ENCODE measurements at places on chromosomes 7 and 10.

- DNase-seq, result no peak
These were observed 73.4 kb downstream of the VSTM2A start for GRCh38 chr7:54615537-54615936.

DNA sequence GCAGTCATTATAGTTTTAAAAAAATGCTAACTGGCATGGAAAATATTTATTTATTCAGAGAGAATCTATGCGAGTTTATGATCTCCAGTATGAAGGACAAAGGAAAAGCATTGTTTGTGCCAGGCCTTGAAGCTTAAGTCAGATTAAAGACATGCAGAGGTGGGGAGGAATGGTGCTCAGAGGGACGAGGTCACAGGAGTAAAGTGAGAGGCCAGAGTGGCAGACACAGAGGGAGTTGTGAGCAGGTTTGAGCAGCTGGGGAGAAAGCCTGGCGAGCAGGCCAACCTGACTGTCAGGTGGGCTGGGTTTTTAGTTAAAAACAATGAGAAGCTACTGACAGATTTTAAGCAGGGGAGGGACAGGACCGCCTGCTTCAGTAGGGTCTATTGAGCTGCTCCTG lies 6.8 kb upstream of the CCNY start:
- no peak for DNase-seq

DNA sequence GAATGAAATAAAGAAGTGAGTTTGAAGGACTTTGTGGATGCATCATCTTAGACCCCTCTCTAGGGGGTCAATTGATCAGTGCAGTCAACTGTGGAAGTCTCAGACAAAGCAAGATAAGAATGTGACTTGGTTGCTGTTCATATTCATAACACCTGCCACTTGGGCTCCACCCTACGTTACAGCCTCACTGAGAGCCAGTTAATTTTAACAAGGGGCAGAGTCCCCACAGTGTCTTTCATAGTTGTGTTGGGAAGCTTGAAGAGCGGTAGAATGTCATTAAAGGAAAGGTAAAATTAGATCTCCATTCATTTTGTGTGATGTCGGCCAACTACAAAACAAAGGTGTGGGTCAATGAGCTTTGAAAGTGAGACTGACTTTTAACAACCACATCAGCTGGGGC lies 442.1 kb upstream of the C7orf33 start:
- no peak for DNase-seq

GRCh38 chr10:86712317-86712707 lies 44.0 kb downstream of the LDB3 start:
- peak; percentile 42 for DNase-seq

GRCh38 chr7:55005241-55005851 lies 13.5 kb upstream of the EGFR start:
- DNase-seq, result no peak

DNA sequence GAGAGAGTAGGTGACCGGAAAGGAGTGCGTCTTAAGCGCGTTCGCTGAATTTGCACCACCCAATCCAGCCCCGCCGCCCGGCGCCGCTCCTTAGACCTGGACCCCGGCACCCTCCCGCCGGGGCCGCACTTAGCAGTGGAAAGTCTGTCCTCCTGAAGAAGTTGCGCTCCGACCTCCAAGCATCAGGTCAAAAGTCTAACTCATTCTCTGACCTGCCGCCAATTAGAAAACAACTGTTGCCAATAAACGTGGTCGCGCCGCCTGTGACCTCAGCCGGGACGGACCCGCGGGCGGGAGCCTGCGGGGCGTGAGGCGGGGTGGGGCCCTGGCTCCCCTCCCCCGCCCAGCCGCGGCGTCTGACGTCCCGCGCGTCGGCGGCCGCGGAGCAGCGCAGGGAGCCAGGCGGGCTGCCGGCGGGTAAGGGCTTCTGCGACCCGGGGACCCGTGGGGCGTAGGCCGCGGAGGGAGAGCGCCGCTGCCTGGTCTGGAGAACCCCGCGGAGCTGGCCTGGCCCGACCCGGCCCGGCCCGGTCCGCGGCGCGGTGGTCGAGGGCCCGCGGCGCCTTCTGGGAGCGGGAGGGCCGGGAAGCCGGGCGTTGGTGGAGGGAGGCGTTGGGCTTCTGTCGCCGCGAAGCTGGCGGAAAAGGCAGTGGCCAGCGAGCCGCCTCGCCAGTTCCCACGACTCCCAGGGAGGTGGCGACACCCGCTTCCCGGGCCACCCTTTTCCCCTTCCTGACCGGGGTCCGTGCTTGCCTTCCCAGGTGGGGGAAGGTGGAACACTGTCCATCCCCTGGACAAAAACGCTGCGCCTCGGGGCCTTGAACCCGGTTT lies at the start of gene BCAP29:
TSS of gene BCAP29 (plus strand) at position 362 of the 831 bp plus-strand sequence. CDS start 527 bp downstream, outside the sequence.
- peak; percentile 60 for DNase-seq

DNA sequence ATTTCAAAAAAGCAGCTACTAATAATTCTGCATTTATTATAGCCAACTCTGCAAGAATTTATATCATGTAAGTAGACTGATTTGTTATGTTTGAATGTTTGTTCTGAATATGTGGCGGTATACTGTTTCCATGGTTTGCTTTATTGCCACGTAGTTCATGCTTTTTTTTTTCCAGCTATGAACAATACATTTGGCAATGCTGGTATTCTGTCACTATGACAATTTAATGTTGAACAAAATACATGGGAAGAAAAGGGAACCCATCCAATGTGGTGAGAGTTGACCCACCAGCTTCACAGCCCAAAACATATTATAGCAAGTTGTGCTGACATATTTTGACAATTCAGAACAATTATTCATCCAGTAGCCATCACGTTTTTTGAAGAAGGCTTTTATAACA lies 145.6 kb downstream of the CCDC71L start:
- DNase-seq, result no peak

DNA sequence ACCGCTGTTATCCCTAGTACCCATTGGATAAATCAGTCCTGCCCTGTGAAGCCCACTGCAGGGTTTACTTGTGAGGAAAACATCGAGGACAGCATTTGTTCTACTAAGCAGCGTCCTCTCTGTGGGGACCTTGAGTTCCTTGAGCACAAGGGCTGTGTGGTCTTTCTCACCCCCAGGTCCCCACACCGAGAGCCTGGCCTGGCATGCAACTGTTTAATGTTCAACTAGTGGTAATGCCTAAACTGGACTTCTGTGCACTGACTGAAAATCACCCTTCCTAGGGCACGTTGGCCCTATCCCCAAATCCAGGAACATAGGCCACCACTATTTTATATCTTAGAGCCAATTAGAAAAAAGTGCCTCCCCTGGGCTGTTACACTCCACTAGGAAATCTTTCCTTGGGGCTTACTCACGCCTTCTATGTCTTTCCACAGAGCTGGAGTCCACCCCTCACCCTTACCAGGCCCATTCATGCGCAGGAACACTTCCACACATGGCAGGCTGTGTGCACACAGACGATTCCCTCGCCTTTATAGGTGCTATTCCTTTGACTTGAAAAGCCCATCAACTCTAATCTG lies 1.7 kb upstream of the TMEM213 start:
- no peak for DNase-seq

DNA sequence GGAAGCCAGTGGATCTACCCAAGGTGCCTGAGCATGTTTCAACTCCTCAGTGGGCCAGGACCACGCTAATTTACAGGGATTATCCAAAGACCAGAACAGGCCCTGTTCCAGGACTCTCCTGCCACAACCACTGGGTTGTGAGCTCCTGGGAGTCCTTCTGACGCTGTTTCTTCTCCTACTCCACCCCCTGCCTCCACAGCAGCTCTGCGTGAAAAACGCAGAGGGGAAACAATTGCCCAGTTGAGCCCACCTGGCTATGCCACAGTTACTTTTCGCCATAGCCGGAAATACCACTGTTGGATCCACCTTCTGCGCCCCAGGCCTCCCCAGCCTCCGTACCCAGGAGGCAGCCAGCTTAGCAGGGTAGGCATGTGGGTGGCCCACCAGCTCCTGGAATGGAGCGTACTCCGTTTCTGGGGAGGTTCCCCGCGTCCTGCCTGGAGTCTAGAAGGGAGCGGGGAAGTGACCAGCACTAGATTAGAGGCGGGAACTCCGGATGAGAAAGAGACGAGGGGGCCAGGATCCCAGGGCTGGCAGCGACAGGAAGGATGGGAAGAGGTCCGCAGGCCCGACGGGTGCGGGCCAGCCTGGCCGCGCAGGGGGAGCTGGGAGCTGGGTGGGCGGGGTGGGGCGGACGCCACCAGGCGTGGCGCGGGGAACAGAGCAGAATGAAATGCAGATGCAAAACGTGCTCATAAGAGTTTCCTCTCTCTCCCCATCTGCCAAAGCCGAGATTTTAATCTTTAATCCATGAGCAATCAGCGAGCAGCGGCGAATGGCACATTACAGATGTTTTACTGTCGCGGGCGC lies 32.1 kb upstream of the PAX2 start:
- no peak for DNase-seq

GRCh38 chr7:47725031-47725780 lies 143.3 kb upstream of the TNS3 start:
- no peak for DNase-seq

DNA sequence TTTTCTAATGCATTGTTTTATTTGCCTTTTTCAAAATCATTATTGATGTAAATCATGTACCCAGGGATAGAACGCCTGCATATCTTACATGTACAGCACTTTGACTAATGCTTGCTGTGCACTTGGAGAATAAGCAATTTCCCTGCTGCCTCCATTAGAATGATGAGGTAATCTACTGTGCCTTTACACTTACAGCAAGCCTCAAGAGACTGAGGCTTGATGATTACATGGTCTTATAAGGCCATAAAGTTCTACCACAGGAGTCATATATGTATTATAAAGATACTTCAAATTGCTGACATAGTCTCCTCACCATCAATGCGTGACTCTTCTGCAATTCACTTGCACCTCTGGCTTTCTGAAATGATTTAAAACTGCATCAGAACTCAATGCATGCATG lies 328.6 kb upstream of the HGF start:
- no peak for DNase-seq

DNA sequence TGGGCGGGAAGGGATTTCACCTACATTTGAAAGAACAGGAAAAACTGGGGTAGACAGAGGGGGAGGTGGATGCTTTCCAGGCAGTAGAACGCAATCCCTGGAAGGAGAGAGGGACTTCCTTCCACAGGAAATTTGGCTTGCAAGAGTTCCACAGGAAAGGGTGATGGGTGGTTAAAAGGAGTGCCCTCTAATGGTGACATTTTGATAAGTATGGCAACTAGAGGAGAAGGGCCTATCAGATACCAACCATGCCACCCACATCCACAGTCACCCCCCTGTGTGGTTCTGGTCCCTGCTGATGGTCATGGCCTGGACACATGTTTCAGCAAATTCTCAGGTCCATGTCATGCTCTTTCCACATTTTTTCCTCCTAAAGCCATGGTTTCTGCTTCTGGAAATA lies 27.1 kb upstream of the COL13A1 start:
- no peak for DNase-seq

GRCh38 chr10:1156921-1157614 lies 100.9 kb downstream of the WDR37 start:
- no peak for DNase-seq

DNA sequence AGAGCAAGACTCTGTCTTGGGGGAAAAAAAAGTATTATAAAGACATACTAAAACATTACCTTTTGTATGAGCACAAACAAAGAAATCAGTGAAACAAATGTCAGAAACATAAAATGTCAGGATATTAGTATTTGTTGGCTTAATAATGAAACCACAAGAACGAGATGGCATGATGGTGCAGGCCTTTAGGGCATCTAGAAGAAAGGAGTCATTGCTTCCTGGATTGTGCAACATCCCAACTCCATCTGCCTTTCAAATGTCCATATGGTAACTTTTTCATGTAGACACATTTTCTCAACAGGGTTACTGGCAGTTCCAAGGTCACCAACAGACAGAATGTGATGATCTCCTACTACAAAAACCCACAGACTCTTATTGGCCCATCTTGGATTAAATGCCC lies 96.6 kb downstream of the ZNF248 start:
- DNase-seq, result no peak

DNA sequence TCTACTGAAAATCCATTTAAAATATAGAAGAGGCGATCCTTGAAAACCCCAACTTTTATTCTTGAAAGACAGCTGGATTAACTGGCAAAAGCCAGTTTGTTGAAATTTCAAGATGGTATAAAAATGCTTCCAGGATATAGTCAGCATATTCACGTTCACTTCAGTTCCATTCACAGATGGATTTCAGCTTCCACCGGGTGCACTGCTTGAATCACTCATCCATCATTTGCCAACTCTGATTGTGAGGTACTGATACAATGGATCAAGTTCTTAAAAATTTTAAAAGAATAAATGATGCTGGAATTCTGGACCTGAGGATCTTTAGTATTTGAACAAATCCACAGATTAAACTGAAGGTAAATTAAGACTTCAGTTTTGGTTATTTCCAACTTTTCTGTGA lies 2.4 kb downstream of the PURB start:
- no peak for DNase-seq

DNA sequence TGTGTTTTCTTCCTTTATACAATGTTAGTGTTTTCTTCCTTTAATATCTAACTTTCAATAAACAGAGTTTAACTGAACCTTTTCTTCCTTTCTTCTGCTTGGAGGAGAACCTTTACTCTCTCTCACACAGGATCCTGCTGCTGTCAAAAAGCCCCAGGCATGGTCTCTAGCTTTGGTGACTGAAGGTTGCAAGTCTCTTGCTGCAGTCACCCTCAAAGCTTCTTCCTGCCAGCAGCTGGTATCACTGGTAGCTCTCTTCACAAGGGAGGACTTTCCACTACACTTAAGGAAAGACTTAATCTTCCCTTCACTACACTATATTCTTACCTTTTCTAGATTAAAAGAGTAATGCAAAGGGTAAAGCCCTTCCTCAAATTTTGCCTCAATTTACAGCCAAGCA lies 153.4 kb downstream of the SGMS1 start:
- DNase-seq, result peak; percentile 41

DNA sequence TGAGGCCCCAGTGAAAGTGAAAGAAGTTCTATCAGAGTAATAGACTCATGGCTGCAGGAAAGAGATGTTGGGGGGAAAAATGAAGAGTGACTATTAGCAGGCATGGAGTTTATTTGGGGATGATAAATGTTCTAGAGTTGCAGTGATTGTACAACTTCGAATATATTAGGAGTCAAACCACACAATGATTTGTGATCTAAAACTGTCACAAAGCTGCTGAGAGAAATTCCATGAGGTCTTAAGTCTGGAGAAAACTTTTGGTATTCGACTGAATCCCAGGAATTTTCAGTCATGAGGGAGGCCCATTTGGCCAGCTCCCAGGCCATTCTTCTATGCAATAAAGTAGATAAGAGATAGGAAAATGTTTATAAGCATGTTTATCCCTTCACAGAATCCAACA lies 55.9 kb upstream of the UNC5B start:
- no peak for DNase-seq

DNA sequence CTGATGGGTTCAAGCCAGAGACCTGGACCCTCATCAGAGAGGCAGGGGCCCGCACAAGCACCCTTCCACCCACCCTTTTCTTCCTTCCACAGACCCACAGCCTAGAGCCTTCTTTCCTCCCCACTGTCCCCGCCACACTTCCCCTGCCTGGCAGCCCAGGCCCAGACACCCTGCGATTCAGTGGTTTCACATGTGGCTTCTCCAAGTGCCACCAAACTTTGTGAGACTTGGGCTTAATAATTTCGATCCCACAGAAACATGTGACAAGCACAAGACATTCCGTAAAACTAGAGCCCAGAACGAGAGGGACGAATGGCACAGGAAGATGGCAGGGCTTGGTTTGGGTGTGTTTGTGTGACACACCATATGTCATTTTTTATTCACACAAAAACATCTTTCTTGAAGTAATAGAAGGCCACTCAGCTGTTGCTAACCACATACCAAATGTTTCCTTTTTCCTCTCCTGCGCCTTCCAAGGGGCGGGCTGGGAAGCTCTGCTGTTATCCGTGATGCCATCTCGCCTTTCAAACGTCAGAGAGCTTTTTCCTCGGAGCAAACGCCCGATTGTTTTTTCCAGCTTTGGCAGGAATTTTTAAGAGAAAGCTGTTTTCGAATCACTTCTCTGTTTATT lies 162.9 kb downstream of the GRK5 start:
- no peak for DNase-seq

GRCh38 chr10:81882011-81882410 lies 7.0 kb downstream of the NRG3 start:
- no peak for DNase-seq

All from T-helper 2 cell (primary cell).